ENCODE measurements at places on chromosomes 11 and 22.

DNA sequence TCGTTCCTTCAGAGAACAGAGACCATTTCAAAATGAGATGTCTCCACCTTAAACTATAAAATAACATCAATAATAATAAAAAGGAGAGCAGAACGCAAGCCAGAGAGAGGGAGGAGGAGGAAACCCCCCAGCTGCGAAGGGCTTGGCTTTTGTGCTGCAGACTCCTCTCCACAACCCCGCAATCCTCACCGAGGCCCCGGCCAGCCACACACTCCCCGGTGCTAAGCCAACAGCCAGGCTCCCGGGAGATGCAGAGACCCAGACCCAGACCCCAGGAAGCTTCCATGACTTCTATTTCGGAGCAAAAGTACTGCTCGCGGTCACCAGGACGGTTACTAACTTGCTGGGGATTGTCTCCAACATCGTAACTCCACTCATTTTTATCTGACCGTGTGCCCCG is 10.6 kb downstream of the PHF21B start:
- DNase-seq, result no peak

- no peak for DNase-seq
Measured at GRCh38 chr11:108035690-108036089, 27.0 kb downstream of the CUL5 start.

DNA sequence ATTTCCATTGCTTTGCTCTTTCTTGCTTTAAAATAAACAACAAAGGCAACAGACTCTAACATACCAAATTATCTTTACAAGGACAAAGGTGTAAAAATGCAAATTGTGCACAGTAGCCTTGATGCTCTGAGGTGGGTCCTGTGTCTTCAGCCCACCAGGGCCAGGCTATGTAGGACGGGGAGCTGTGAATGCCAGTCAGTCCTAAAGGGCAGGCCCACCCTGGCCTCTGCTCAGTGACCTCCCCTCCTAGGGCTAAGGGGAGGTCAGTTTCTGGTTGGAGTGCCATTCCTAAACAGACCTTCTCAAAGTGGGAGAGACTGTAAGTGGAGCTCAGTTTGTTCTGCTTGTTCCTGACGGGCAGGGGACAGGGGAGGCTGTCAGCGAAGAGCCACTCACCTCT is 78.0 kb upstream of the SUSD2 start:
- no peak for DNase-seq

- DNase-seq, result no peak
Measured at GRCh38 chr11:116061322-116061721, 557.1 kb upstream of the CADM1 start.

DNA sequence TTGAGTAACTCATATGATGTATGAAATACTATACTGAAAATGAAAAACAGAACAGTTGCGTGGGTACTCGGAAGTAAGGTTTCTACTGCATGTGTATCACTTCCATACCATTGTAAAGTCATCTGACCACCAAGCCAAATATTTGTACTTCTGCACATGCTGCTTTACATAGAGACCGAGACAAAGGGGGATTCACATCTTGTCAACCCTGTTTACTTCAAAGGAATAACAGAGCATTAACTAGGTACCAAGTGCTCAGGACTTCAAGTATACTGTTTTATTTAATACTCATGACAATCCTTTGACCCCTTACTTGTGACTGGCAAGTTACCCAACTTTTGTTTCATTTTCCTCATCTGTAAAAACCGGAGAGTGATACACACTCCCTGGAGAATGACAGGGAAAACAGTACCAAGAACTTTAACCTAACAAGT is 9.9 kb downstream of the MAPK1 start:
- DNase-seq, result no peak

DNA sequence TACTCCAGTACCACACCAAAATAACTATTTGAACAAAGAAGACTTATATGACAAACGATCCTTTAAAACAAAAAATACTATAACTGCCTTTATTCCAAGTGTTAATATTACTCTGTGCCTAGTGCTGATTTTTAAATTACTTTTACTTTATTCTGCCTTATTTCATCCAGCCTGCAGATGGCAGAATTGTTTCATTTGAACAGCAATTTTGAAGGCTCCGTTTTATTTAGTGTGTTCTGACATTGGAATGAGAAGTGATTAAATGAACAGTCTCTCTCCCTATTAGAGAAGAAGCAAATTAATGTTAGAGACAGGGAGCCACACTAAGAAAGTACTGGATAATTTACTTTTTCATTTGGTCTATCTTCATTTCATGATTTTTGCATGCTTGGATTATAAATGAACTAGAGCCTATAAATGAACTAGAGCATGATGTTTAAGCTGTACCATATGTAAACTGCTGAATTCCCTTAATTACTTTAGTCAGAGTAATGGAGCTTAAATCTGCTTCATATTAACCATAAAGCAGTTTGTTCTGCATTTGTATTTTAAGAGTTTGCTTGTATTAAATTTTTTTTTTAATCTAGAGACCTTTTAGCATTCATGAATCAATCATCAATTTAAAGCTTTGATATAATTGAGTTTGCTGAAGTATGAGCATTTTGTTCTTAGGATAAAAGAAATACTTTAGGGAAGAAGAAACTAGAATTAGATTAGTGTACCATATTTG is 9.8 kb downstream of the PDHX start:
- peak; percentile 70 for DNase-seq

DNA sequence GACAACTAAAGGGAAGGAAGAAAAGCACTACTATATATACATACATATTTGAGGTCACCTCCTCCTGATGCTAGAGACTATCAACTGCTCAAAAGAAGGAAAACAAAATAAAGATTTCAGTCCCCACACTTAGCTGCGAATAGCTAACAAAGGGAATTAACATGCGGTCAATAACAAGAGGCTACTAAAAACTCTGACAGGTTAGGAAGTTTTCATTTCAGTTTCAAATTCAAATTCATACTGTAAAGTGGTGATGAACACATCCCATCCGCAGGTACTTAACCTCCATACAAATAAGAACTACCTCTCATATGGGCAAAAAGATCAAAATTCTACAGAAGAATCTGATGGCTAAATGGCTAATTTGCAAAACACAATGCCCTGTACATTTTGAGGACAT is 2.6 kb downstream of the NAP1L4 start:
- DNase-seq, result no peak

DNA sequence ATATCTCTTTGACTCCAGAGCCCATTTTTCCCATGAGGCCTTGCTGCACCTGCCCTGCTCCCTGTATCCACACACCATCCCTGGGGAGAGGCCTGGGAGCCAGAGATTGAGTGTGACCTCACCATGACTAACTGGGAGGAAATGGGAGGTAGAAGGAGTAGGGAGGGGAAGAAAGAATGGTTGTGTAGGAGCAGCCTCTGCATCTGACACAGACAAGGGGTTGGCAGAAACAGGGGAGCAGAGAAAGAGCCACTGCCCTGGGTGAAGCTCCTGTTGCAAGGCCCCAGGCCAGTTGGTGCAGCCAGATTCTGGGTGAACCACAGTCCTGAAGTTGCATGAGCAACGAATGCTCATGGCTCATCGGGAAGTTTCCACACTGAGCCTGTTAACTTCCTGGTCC is 32.4 kb downstream of the POU2F3 start:
- DNase-seq, result peak; percentile 87

DNA sequence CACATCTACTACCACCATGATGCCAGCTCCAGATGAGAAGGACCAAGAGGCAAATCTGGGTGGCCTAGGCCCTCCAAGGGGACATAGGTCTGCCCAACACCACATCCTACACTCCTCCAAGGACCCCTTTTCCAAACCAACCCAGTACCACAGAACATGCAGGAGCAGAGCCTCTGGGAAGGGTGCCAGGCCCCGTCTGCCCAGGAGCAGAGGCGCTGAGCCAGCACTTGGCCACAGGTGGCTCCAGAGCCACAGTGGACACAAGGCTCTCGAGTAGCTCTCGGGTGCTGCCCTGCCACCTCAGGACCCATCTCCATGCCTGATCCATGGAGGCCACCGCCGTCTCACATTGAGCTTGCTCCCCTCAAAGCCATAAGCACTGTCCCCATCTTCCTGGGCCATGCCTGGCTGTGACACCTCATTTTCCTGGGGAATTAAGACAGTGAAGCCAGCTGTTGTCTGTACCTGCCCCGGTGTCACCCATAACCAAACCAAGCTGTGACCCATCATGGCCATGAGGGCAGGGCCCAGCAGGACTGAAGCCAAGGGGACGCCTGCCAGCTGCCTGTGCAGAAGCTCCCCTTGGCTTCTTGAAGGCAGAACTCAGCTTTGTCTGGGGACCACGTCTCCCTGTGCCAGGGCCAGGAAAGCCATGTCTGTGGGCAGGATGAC is 7.4 kb downstream of the MOB2 start:
- DNase-seq, result no peak

DNA sequence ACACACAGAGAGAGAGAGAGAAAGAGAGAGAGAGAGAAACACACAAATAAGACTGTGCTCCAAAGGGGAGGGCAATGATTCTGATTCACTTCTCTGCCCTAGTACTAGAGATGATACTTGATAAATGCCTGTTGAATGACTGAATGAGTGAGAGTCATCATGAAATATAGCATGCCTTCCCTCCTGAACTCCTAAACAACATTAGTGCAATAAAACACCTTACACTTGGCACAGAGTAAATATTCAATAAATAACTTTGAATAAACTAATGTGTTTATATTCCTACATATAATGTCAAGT is 511.2 kb upstream of the RAG2 start:
- DNase-seq, result no peak

GRCh38 chr22:23677701-23677995 is 13.2 kb upstream of the RGL4 start:
- no peak for DNase-seq
